ENCODE measurements at places on chromosomes 6 and 20.

GRCh38 chr6:38177882-38178583 is 358.5 kb downstream of the ZFAND3 start:
- no peak for DNase-seq

- DNase-seq = no peak
These were observed 72.6 kb downstream of the NINL start for GRCh38 chr20:25512709-25513108.

DNA sequence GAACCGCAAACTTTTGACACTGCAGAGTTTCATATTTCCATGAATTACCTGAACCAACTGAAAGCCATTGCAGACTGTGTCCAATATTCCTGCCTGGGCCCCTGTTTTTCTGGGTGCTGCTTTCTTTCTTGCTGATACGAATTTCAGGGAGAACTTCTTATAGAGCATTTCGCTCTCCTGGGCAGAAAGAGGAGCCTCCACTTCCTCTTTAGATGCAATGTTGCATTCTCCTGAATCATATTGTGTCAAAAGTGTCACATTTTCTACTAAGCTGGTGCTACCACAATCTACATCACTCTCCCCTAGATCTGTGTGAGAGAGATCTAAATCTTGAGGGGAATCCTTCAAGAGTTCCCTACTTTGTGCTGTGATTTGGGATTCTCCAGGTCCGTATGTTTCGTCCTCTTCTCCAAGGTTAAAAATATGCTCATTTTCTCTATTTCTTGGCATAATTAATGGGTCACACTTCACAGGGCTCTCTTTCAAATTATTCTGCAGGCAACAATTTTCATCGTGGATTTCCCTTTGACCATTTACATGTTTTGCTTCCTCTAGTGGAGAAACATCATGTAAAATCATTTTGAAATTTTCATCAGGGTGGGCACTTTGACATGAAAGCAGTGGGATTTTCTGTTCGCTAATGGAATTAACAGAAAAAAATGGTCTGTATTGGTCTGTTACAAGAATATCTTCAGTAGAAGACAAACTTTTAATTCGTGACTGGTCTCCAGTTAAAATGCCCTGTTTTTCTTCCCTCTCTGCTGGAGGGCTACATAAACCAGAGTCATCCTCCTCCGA is 102.3 kb downstream of the DST start:
- no peak for DNase-seq

DNA sequence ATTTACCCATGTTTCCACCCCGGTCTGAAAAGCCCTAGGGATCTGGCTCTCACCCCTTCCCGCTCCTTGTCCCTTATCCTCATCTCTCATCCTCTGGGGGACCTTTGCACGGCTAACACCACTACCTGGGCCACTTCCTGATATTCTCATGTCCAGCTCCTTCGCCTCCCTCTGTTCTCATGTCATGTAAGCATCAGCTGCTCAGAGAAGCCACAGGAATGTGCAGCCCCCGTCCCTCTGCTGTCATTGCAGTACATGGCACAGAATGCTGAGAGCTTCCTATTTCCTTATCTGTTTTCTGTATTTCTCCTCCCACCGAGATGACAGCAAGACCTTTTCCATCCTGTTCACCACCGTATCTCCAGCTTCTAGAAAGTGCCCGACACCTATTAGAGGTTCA is 102.4 kb downstream of the MTHFD1L start:
- no peak for DNase-seq

DNA sequence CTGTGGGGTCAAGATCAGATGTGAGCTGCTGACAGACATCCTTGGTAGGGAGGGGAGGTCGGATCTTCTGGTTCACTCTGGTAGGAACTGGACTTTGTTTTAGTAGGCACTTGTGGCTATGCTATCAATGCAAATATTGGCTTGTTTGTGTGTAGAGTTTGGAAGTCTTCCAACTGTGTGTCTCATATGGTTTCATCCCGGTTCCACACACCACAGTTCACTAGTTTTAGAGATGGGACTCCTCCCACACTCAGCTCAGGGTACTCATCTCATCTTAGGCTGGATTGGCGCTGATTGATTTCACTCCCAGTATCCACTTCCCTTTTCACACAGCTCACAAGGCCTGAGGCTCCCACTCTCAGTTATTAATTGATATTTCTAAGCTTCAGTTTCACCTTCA is 161.3 kb downstream of the THBS2 start:
- no peak for DNase-seq

DNA sequence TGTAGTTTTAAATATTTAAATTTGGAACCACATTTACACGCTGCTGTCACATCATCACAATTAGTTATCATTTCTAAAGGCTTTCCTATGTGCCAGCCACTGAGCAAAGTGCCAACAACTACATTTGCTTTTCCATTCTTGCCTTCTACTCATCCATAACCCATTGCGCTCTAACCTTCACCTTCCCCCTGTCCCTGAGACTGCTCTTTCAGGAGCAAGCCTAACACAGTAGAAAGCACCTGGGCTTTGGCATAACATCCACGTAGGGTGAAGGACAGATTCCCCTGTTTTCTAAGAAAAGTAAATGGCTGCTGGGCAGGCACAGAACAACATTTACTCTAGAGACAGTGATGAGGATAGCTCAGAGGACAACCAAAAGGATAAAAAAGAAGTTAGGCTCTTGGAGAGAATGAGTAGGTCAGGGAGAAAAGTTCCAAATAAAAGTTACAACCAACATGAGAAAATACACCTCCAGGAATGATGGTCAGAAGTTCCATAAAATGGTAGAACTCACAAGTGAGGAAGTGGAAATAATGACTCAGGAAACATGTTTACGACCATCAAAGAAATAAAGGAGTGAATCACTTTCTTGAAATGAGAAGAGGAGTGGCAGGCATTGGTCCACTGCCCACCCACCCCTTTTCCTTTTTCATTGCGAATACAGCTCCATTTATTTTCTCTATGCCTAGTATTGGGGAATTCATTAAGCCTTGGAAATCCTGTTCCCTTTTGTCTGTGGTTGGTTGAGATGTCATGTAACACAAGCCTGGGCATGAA is 77.2 kb downstream of the PFDN4 start:
- no peak for DNase-seq

- DNase-seq = no peak
These were observed 20.2 kb downstream of the KCNK15 start for GRCh38 chr20:44765701-44766347.

GRCh38 chr20:41249411-41250281 is 67.9 kb downstream of the ZHX3 start:
- DNase-seq = no peak

DNA sequence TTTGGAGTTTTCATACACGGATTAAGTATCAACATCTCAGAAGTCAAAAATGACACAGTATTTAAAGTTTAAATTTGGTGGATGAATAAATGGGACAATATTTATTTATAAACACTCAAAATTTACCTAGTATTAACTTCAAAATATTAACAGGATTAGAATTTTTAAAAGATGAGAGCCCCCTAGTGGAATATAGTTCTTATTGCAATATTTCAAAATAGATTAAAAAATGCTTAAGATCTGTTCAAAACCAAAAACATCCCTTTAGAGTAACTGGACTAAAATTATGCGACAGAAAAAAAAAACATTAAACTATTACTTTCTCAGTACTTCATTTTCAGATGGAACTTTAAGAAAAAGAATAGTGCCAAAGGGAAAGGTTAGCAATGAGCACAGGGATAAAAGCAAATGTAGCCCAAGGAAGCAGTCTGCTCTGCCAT is 56.6 kb downstream of the SNX14 start:
- DNase-seq = peak; percentile 6

DNA sequence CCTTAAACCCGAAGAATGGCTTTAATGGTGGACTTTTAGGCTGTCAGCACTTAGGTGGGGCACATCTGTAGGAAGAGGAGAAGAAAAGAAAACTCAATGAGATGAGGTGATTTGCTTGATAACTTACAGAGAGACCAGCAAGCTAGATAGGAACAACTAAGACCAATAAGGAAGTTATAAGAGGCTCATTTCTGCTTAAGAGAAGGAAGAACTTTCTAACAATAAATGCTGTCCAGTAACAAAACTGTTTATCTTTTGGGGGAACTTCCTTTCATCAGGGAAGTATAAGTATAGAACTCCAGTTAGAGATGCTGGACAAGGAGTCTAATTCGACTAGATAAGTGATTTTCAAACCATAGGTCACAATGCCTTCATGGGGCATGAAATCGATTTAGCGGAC is 107.2 kb upstream of the SIRPA start:
- DNase-seq = no peak

GRCh38 chr20:32484225-32484957 is 100.7 kb downstream of the NOL4L start:
- peak; percentile 21 for DNase-seq

DNA sequence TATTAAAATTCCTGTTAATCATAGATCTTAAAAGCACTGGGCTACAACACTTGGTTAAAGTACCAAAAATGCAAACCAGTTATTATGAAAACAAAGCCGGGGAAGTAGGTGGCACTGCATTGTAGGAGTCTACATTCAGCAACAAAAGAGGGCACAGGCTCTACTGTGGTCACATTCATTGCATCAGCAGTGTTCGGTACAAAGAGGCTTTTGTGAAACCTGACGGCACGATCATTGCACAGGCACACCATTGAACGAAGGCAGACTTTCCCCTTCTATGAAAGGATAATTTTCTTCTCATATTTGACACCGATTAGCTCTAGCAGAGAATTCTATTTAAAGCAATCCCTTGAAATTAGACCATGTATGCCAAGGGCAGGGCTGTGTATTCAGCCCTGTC is 44.6 kb upstream of the AGPAT4 start:
- DNase-seq = no peak

- DNase-seq = no peak
These were observed 37.6 kb upstream of the PHIP start for GRCh38 chr6:79115553-79116182.

DNA sequence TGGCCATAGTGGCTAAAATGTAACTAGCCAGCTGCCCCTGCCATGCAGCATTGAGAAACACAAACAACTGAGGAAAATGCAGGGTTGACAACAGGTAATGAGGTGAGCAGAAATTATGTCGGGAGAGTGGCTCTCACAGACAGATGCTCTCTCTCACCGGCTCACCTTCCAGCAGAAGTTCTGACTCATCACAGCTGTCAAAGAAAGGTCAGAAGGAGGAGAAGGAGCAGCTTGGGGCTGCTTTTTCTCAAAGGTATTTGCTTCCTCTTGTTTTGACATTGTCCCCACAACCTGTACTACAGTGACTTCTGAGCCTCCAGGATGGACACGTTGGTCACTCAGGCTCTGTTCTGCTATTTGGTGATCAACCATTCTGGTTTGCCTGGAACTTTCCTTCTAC is 190.5 kb upstream of the HEY2 start:
- DNase-seq = no peak

- no peak for DNase-seq
These were observed 1.1 kb upstream of the CDC5L start for GRCh38 chr6:44386364-44386928.

GRCh38 chr6:32642720-32643106 is 5.5 kb downstream of the HLA-DQA1 start:
- DNase-seq = no peak

DNA sequence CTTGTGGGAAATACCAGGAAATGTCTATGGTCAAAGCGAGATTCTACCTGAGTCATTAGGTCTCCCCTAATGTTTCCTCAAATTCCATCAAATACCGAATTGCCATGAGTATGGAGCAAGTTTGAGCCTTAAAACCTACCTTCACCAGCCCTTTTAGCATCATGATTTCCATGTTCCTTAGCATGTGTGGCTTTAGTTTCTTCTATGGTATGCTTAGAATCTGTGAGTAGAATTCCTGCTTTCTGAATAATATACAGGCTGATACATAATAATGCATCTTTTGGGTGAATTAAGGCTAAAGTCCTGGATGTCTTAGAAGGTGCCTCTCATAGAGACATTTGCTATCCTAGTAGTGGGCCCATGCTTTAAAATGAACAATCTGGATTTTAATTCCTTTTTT is 32.0 kb downstream of the TSPYL4 start:
- DNase-seq = no peak

- DNase-seq = peak; percentile 87
These were observed 20.8 kb downstream of the C20orf203 start for GRCh38 chr20:32652739-32653526.

GRCh38 chr6:80186082-80186481 is 79.6 kb downstream of the BCKDHB start:
- DNase-seq = no peak

DNA sequence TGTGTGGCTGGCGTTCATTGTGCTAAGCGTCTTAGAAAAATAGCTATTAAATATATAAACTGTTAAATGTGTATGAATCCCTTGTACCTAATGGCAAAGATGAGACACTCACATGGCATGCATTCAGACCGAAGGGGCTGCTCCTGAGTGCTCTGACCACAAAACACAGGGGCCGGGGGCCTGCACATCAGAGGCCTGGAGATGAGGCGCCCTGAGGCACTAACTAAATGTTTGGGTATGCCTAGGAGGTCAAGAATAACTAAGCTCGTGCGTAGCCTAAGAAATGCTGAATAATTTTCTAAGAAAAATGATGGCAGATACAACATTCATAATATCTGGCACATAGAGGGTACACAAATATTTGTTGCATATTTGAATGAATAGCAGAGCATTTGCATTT is 92.5 kb downstream of the PSMB1 start:
- no peak for DNase-seq

DNA sequence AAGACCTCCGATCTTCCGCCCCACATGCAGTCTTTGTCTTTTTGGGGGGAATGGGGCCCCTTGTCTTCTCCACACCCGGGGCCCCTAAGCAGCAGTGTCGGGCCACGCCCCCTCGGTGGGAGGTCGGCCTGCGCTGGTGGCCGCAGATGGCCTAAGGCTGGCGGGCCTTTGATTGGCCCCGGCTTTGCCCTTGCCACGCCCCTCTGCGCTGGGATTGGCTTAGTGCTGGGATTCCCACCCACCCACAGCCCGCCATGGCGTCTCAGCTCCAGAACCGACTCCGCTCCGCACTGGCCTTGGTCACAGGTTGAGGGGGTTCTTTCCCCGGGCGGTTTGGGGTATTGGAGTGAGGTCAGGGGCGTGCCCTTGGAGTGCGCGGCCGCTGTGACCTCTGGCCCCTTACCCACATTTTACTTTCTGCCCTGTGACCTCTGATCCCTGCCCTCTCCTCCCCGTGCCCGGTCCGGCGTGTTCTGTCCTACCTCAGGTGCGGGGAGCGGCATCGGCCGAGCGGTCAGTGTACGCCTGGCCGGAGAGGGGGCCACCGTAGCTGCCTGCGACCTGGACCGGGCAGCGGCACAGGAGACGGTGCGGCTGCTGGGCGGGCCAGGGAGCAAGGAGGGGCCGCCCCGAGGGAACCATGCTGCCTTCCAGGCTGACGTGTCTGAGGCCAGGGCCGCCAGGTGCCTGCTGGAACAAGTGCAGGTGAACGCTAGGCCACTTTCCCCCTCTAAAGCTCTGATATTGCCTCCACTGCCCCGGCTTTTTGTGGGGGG is at the start of gene HSD17B8:
Gene HSD17B8 (plus strand): TSS at position 241 of the 776 bp plus-strand sequence. CDS start 14 bp downstream, at position 255.
- peak; percentile 90 for DNase-seq

- DNase-seq = no peak
These were observed 128.7 kb upstream of the ECI2 start for GRCh38 chr6:4264081-4264480.

Data from CD4-positive, alpha-beta memory T cell (primary cell).